ENCODE measurements at places on chromosomes 12 and 14. TPM values are rescaled to one million over a fixed set of nuclear protein-coding genes. Genes with fewer than 3 reads are reported as not detected.

- DNase-seq = no peak
Measured at GRCh38 chr12:117208206-117208605, 17.9 kb upstream of the FBXO21 start.

The RTL1 gene
- not detected for total RNA-seq

- DNase-seq = no peak
Measured at GRCh38 chr14:87041290-87042020, 951.5 kb downstream of the GALC start.

The SLC35F4 gene
- total RNA-seq = not detected

The TAS2R43 gene
- total RNA-seq = 2.4 TPM

GRCh38 chr12:111188436-111188835 lies 180.5 kb downstream of the PHETA1 start:
- DNase-seq = no peak

DNA sequence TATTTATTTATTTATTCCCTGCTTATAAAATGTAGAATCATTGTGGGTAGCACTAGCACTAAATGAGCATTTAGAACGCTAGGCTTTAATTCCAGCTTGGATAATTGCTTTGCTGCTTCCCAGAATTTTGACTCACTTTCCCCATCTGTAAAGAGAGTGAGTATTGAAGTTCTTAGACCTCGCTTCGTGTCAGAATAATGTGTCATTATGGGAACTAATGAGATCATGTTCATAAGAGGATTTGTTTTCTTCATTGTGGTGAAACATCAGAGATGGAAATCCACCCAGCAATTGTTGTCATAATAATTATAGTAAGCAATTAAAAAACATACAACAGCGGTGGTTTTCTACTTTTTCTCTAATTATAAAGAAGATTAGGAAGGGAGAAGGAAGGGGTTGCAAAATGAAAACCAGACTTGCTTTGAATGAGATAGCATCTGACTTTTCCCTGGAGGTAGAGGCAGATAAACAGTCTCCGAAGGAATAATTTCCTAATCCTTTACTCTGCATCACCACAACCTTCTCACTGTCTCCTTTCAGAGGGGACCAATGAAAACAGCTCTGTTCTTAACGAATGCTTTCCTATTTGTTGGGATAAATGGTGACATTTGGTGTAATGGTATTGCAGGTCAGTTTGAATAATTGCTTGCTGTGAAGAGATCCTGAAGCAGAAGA lies 86.8 kb upstream of the ARHGAP5 start:
- no peak for DNase-seq

DNA sequence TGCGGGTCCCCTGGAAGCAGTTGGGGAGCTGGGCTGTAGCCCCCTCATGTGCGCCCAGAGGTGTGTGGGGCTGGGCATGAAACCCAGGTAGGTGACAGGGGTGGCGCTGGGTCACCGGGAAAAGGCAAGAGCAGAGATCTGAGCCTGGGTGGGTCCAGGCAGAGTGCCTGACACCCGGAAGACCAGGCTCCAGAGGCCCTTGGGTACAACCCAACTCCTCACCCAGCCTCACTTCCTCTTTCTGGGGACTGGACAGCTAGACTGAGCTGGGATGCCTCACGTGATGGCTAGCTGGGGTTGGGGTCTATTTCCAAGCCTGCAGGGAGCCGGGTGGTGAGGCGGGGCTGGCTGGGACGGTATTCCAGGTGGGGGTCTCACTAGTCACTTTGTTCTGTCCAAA lies 16.3 kb upstream of the CYP46A1 start:
- DNase-seq = no peak

DNA sequence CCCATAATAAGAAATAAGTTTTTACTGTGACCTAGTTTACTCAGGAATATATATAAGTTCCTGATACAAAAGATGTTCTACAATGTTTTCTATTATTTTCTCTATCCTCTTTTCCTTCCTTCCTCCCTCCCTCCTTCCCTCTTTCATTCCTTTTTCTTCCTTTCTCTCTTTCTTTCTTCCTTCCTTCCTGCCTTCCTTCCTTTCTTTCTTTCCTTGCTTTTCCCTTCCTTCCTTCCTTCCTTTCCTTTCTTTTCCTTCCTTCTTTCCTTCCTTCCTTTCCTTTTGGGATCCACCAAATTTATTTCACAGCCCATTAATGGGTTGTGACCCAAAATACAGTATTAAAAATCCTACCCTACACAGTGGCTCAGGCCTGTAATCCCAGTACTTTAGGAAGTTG lies 3.9 kb upstream of the VDR start:
- DNase-seq = no peak

DNA sequence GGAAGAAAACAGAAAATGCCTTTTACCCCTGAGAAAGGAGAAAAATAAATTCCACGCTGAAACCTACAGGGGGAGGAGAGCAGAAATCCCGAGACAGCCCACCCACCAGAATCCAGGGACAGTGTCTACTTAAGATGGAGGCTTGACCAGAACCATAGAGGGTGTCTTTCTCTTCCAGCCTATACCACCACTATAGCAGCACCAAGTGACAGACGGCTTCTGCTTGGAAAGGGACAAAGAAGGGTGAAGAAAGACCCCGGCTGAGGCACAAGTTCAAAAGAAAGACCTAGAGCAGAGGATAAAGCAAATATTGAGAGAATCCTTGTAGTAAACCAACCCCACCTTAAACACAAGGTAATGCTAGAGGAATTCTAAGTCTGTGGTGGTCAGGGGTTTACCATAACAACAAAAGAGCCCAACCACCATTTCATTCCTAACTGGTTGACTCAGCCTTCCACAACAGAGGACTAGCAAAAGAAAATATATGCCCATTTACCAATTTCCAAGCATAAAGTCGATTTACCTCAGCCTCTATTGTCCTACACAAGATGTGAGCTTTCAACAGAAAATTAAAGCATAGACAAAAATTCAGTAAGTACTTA lies 105.3 kb upstream of the FOXG1 start:
- DNase-seq = no peak

DNA sequence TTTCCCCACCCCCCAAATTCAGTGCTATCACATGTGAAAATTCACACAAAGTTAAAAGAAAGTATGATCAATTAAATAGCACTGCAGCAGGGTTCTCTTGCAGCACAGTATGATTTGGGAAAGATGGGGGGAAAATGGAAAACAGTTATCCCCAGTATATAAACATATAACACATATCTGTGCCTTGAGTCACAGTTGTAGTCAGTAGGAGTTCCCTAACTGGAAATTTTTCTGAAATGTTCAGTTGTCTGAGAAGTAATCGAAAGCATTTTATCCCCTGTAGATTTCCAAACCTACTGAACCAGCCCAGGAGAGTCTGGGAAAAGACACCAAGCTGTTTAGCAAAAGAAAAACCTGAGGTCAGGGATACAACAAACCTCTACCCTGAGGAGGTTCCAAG lies 47.0 kb downstream of the C12orf50 start:
- no peak for DNase-seq

DNA sequence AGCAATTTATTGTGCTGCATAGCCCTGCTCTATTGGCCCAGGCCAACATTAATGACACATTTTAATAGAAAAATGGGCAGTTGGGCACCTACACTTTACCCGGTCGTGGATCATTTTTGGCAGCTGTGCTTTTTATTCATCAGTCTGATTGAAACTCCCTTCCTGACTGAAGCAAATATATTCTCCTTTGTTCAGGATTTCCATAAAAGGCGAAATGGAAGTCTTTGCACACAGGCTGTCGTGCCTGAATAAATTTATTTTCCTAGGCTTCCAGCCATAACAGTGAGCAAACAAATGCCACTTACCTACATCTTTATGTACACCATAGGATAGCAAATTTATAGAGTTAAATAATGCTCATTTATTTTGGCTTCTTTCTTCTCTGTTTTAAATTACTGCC lies 480.7 kb upstream of the DCN start:
- no peak for DNase-seq

The DPY19L2 gene
- total RNA-seq = 7.1 TPM

The MUCL1 gene
- not detected for total RNA-seq

GRCh38 chr12:46209170-46209569 lies 59.7 kb downstream of the SLC38A1 start:
- no peak for DNase-seq
